ENCODE measurements at places on chromosomes 3 and 15.

DNA sequence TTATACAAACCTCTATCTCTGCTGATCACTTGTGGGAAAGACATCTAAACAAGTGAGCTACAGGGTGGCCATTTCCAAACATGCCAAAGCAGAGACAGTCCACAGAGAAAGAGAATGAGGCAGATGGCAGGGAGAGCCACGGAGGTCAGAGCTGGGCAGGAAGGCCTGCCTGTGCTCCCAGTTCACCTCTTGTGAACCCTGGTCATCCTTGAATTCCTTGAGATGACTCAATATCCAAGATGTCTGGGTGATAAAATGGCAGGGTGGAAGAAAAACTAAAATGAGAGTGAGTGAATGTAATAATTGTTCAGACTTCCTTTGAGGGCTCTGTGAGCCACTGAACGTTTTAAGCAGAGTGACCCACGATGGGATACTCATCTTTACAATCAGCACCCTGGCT lies 104.8 kb downstream of the PLCH1 start:
- no peak for DNase-seq

GRCh38 chr3:72811571-72811970 lies 36.7 kb downstream of the SHQ1 start:
- DNase-seq: no peak

GRCh38 chr3:13451301-13451673 lies 28.8 kb upstream of the HDAC11 start:
- peak; percentile 42 for DNase-seq

DNA sequence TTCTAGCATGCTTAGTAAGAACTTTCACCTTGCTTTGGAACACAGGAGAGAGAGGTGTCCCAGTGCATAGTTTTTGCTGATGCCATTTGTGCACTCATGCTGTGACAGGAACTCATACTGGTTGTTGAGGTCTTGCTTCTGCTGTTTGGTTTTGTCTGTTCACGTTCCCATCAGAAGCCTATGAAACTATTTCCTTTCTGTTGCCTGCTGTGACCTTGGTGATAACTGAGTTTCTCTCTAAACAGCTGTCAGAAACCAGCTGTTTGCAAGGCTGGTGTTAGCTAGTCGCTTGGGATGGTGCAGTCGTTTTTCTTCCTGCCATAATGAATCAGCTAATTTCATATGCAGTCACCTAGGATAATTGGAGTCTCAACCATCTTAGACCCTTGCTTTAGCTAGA lies 724.1 kb downstream of the GRM7 start:
- DNase-seq: no peak

DNA sequence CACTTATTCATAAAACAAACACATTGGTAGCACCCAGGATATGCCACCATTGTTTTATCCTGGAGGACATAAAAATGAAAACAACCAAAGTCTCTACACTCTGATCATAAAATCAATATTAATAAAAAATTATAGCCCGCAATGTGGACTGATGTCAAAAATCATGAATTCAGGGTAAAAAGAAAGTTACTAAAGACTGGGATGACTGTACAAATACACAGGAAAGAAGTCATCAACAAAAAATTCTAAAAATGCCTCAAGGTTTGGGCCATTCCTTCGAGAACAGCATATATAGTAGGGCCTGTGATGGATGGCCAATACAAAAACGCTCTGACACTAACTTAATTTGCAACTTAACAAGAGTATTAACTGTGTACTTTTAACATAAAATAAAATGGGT lies 76.8 kb downstream of the THBS1 start:
- no peak for DNase-seq

- no peak for DNase-seq
Measured at GRCh38 chr3:53023072-53023823, 22.6 kb downstream of the SFMBT1 start.

- no peak for DNase-seq
Measured at GRCh38 chr15:90598031-90598577, 68.4 kb downstream of the CRTC3 start.

DNA sequence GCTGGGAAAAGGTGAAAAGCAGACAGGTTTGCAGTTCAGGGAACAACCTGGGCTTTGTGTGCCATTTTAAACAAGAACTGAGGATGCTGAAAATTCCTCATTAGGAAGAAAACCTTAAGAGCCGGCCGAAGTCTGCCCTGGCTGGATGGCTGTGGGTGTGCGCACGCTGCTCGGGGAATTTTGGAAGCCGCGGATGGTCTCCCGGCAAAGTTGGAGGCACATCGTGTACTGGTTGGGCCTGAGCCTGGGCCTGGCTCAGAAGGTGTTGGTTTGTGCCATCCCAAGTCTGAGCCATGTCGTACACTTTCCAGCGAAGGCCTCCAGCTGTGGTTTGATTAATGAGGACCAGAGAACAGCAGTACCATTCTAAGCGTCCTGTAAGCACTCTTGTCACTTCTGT lies 188.2 kb downstream of the ATP10A start:
- no peak for DNase-seq

GRCh38 chr3:141123677-141124410 lies 72.7 kb downstream of the SPSB4 start:
- DNase-seq: no peak

- no peak for DNase-seq
Measured at GRCh38 chr15:25717457-25718168, 145.5 kb downstream of the ATP10A start.

DNA sequence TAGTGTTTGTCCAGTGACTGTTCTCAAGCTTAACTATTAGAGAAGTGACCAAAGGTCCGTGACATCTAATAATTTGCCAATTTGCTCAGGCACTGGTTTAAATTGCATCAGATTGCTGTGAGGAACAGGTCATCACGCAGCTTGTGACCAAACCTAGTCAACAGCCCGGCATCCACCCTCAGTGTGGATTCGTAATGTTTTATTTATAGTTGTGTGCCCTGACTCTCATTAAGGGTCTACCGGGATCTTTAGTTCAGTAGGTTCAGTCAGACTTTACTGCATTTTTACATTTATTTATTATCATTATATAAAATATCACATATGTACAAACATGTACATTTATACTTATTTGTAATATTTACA lies 46.4 kb upstream of the PGPEP1L start:
- DNase-seq: no peak

- DNase-seq: no peak
Measured at GRCh38 chr15:40301467-40302179, 6.1 kb downstream of the PLCB2 start.

- DNase-seq: no peak
Measured at GRCh38 chr15:59570315-59570714, 41.3 kb upstream of the GCNT3 start.

- DNase-seq: no peak
Measured at GRCh38 chr15:63587527-63587926, 9.7 kb upstream of the FBXL22 start.

DNA sequence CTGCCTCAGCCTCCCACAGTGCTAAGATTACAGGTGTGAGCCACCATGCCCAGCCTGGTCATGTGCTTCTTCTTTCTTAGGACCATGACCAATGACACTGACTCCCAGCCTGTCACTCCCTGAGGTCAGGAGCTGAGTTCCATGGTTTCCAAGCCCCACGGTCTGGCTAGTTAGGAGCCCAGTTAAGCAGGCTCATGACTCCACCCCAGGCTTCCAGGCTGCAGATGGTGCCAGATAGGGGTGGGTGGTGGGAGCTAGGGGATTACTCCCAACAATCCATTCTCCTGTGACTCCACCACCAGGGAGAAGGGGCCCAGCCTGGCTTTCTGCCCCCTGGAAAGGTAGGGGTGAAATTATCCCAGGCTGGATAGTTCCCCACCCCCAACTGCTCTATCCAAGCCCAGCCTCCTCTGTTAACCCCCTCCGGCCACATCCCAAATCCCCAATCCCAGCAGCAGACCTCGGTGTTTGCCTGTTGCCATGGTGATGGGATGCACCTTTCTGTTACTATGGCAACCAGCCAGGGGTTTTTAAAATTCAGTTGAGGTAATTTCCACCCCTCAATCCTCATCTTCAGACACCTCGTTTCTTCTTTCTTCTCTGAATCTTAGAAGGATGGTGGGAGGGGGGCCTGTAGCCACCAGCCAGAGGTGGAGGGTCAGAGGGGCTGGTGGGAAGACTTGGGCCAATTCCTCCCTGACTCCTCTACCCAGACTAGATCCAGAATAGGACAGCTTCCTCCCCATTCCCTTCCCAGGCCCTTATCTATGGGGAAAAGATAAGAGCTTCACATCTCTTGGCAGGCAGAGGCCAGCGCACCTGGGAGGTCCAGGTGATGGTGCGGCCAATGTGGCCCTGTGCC lies 22.5 kb upstream of the SEMA3F start:
- DNase-seq: no peak

DNA sequence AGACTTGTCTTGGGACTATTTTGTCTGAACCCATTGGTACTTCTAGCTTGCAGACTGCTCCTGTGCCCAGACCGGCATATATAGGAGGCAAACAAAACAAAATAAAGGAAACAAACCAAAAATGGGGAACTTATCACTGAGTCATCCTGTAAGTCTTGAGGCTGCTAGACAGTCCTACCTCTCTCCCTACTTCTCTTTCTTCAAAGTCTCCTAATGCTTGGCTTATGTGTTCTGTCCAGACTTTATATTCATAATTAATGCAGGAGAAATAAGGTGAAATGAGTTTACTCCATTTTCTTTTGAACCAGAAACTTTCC lies 266.2 kb downstream of the ZNF385D start:
- no peak for DNase-seq

GRCh38 chr15:33722005-33722672 lies 246.2 kb upstream of the CHRM5 start:
- no peak for DNase-seq

- no peak for DNase-seq
Measured at GRCh38 chr3:173893066-173893465, 495.5 kb downstream of the NLGN1 start.

DNA sequence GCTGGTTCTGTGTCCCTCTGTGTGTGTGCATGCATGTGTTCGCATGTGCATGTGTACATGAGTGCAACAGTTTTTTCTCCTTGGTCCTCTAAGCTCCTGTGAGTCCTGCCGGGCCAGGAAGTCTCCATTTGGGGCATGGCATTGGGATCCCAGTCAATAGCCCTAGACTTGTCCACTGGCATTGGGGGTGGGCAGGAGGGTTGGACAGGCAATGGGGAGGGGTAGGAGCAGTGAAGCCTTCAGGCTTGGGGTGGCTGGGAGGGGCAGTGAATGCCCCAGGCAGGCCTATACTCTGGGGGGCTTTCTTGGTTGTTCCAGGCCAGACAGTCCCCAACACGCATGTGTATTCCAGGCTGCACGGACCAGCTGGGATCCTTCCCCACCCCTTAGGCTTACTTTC lies 15.6 kb upstream of the C15orf39 start:
- DNase-seq: no peak

DNA sequence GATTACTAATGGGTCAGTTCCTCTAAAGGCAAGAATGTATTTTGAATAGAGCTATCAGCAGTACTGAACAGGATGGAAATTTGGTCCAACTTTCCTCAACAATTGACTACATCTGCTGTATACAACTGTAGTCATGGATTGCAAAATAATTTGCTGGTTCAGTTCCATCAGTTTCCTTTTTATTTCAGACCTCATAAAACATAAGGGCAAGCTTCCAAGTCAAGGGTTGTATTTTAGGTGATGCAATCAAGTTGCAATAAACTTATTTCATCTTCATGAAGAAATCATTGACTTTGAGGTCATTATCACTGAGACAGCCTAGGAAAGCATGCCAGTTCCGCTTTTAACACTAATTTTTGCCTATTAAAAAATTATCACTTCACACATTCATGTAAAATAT lies 90.4 kb upstream of the TSEN2 start:
- no peak for DNase-seq

DNA sequence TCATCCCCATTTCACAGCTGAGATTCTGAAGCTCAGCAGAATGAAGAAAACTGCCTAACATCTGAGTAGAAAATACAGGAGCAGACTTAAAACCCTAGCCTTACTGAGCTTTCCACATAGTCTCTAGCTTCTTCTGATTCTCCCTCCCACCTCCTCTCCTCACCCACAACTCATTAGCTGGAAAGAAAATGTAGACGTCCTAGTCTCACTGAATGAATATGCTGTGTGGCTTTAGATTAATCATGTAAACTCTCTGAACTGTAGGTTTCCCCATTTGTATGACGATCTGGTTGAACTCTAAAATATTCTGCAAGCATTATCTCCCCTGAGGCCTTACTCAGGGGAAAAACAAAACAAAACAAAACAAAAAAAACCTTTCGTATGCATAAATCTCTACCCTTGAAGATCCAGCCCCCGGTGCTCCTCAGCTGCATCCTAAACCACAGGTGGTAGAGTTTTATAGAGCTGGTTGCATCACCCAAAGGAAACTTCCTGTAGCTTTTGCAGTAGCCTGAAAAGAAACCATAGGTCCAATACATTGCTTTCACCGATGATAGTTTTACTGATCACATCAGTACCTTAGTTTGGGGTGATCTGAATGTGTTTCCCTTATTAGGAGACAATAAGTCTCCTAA lies 40.6 kb downstream of the FOXB1 start:
- no peak for DNase-seq

- no peak for DNase-seq
Measured at GRCh38 chr3:10394491-10395025, 73.6 kb upstream of the SEC13 start.

GRCh38 chr3:178618197-178618596 lies 82.0 kb downstream of the KCNMB2 start:
- no peak for DNase-seq

- DNase-seq: no peak
Measured at GRCh38 chr3:162626172-162626571, 1129.6 kb downstream of the OTOL1 start.

DNA sequence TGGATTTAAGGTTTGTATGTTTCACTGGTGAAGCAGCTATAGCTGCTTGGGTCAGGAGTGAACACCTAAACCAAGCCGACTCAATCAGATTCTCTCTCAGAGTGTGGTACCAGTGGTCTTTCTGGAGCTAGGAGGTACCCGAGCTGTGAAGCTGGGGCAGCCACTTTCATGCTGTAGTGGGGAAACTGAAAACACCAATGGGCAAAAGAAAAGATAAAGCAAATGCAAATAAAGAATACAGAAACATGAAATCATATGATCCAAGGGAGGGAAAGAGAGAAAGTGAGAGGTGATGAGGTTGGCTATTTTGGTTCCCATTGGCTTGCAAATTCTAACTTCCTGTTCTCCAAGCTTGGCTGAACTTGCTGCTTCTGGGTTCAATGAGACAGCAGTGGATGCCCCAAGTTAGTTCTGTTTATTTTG lies 212.3 kb upstream of the CFAP20DC start:
- DNase-seq: no peak

DNA sequence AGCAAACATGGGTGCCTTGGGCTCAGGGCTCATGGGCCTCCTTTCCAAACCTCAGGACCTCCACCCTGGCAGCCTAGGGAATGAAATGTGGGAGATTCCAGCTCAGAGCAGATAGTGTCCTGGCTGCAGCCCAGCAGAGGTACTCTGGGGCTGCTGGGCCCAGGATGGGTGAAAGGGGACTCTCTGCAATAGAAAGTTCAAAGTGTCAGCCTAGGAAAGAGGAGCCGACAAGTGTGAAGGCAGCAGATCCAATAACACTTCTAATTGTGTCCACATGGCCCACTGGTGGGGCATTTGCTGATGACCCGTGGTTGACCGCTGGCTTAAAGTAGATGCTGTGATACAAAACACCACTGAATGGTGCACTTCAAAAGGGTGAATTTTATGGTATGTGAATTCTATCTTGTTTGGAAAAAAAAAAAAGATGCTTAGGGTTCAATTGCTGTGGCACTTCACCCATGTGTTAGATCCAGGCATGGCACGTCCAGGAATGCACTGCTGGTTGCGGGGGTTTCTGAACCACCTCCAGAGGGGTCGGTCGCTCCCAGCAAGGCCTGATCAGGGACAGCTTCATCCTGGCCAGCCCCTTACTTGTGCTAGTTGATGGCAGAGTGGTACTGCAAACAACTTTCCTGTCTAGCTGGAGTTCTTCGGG lies 20.9 kb downstream of the AMOTL2 start:
- no peak for DNase-seq
